Activated T-helper 2 cell treated with anti-CD3 and anti-CD28 coated beads, Interferon-gamma antibody, Interleukin-2, Interleukin-4, amounts not matched to agents 10 μg/mL and 5 μg/mL and 100 μg/mL, durations not matched to agents 14 hours and 24 hours and 36 hours (primary cell): ENCODE measurements at places on chromosomes 2 and 18.

GRCh38 chr2:118865106-118865505 lies 17.7 kb upstream of the EN1 start:
- DNase-seq, result no peak

- DNase-seq, result no peak
These were observed 33.0 kb upstream of the PHLPP1 start for GRCh38 chr18:62682371-62682770.

DNA sequence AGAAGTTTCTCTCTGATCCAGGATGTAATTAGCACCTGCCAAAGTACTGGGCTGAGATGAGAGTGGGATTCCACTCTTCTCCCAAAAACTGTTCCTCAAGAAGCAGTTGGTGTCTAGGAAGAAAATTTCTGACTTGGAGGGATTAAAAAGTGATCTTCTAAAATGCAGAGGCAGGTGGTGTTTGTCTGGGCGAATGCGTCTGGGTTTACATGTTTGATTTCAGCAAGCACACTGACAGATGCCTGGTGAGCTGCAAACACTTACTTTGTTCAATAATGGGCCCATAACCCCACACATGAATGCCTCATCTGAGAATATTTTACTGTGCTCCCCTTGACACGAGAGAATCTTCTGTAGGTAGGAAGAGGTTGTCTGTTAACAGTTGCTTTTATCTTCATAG lies 24.3 kb upstream of the KCNF1 start:
- no peak for DNase-seq

DNA sequence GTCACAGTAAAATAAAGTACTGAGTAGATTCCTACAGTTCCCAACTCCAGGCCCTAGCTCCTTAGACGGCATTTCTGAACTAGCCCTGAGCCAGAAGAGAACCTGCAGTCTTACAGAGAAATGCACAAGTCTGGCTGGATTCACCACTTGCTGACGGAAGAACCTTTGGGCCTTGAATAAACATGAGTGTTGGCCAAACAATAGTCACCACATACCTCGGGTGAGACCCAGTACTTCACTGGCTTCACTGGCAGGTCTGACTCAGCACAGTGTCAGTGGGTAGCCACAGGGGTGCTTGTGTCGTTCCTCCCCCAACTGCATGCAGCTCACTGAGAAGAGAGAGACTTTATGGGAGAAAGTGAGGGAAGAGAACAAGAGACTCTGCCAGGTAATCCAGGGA lies 88.9 kb downstream of the TMEM185B start:
- DNase-seq, result no peak

GRCh38 chr18:47772374-47773248 lies 157.8 kb downstream of the SMAD2 start:
- DNase-seq, result peak; percentile 37

GRCh38 chr2:152015552-152015951 lies 83.3 kb downstream of the CACNB4 start:
- no peak for DNase-seq

GRCh38 chr2:169285531-169286235 lies 76.7 kb downstream of the LRP2 start:
- no peak for DNase-seq

GRCh38 chr18:845152-845819 lies 33.2 kb upstream of the YES1 start:
- no peak for DNase-seq

GRCh38 chr2:34178482-34178881 lies 579.4 kb upstream of the FAM98A start:
- no peak for DNase-seq

DNA sequence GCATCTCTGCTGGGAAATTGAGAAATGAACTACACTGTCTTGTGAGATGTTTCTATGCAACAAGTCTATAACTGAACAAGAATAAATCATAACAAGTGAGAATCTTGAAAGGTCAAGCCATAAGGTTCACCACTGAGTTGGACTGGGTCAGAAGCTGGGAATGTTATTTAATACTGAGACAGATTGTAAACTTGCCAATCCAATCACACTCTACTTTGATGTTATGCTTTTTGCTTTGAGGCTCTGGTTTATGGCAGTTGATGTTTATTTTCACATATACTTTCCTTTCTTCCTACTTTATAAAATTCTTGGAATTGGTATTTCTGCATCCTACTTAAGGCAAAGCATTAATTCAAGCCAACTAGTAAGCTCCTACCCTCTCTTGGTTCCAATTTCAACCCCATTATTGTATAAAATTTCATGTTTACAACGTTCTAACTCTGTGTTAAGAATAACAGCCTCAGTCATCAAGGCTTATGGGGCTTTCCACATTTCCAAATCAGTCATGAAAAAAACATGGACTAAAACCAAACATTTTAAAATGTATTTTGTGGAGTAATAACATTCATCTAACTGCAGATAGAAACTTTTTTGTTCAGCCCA lies 533.4 kb downstream of the NYAP2 start:
- no peak for DNase-seq

GRCh38 chr18:79789901-79790890 lies 7.5 kb upstream of the KCNG2 start:
- no peak for DNase-seq

GRCh38 chr2:46196871-46197462 lies 100.2 kb upstream of the EPAS1 start:
- DNase-seq, result no peak

GRCh38 chr18:56285387-56286065 lies 352.9 kb downstream of the TXNL1 start:
- no peak for DNase-seq

GRCh38 chr2:173210270-173211196 lies 134.9 kb downstream of the MAP3K20 start:
- DNase-seq, result peak; percentile 32

GRCh38 chr2:11533278-11534070 lies at the start of gene GREB1:
Gene GREB1, plus strand, starts transcription at chr2:11534045. Its CDS starts 22,570 bp downstream, at chr2:11556615.
- no peak for DNase-seq

GRCh38 chr2:39874236-39874635 lies 95.2 kb upstream of the THUMPD2 start:
- no peak for DNase-seq

DNA sequence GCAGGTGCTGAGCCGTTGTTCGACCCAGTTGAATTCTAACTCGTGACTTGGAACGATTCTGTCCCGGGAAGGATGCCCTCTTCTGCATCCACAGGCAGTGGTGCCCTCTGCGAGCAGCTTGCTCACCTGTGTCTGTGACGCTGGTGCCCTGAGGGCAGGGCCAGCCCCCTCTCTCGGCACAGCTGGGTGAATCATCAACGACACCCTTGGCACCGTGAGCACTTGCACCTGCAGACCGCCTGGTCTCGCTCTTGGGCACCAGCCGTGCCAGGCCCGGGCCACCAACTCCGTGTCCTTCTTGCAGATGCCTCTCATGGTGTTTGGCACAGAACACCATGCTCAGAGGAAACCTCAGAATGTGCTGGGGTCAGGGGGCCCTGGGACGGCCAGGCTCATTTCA lies 75.0 kb downstream of the SLC66A2 start:
- DNase-seq, result no peak

- DNase-seq, result no peak
These were observed 879.9 kb upstream of the CDH2 start for GRCh38 chr18:29056800-29057199.

- no peak for DNase-seq
These were observed 5.0 kb upstream of the CHST10 start for GRCh38 chr2:100422320-100423055.

GRCh38 chr2:173373290-173373689 lies 18.6 kb downstream of the CDCA7 start:
- DNase-seq, result no peak

DNA sequence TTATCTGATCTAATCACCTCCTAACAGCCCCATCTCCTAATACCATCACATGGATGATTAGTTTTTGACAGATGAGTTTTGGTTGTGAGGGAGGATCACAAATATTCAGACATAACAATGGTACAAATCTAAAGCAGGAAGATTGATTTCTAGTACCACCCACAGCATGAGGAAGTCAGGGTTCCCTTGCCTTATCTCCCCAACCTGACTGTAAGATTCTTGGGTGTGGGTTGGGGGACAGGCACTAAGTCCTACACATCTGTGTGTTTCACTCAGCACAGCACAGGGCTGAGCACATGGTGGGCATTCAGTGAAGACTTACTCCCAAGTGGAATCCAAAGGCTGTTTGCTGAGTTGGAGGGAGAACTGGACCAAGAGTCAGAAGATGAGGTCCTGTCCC lies 93.8 kb upstream of the CXCR4 start:
- no peak for DNase-seq

- no peak for DNase-seq
These were observed 262.0 kb upstream of the PIK3C3 start for GRCh38 chr18:41693008-41693407.

DNA sequence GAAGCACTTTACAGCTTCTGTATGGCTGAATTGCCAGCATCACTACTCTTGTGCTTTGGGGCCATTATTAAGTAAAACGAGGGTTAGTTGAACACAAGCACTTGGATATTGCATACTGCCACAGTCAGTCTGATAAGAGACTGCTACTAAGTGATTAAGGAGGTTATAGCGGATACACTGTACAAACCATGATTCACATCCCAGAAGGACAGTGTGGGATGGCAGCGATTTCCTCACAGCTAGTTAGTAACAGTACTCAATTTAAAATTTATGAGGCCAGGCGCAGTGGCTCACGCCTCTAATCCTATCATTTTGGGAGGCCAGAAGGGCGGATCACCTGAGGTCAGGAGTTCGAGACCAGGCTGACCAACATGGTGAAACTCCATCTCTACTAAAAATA lies 2.6 kb upstream of the BMPR2 start:
- no peak for DNase-seq

- DNase-seq, result no peak
These were observed 23.9 kb downstream of the TNFAIP6 start for GRCh38 chr2:151381266-151381665.

DNA sequence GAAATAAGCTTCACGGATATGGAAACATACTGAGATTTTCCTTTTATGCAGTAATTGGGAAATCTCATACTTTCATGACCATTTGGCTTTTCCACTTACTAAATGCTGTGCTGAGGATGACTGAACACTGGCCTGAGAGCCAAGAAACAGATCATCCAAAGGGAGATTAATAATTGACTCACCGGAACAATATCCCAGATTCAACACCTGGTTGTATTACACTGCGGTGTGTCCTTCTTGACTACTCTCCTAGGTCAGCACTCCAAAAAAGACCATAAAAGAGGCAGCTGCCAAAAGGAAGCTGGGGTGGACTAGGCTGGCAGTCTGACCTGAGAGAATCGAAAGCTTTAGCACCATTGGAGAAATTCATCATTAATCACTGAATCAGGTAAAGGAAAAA lies 469.1 kb downstream of the CBLN2 start:
- no peak for DNase-seq

DNA sequence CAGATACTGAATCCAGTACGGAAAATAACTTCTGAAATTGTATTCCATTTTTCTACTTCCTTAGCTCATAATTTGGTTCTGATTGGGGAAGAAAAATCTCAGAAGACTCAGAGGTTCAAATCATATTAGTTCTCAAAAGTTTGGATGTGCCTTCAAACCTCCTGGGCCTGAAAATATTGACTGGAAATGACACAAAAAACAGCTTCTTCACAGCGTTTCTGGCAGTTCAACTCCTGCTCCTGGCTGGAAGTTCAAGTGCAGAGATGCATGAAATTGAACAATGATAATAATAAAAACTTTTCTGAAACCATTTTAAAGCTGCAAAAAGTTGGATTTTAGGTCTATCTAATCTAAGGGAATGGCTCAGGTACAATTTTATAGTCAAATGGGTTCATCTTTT lies 1459.9 kb upstream of the CELF4 start:
- no peak for DNase-seq

DNA sequence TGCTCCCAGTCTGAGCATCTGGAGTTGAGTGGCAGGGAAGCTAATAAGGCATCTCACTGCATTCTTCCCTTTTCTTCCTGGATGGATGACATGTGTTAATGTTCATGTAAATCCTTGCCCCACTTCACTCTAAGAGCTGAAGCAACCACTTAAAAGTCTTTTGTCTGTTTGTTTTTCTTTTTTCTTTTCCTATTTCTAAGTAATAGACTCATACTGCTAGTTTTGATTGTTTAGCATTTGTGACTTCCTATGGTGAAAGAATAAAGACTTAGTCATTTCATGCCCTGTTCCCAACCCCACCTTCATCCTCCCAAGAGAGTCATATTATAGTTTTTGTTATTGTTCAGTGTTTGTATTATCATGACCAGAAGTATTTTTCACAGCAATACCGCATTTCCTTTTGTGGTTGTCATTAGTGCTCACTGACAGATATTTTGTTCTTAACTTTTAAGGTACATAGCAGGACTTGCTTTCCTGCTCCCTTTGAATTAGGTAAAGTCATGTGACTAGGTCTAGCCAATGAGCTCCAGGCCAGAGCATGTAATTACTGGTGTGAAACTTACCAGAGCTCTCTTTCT lies 18.1 kb upstream of the SPP2 start:
- DNase-seq, result peak; percentile 28

GRCh38 chr2:160255408-160255807 lies 55.3 kb upstream of the ITGB6 start:
- DNase-seq, result no peak

DNA sequence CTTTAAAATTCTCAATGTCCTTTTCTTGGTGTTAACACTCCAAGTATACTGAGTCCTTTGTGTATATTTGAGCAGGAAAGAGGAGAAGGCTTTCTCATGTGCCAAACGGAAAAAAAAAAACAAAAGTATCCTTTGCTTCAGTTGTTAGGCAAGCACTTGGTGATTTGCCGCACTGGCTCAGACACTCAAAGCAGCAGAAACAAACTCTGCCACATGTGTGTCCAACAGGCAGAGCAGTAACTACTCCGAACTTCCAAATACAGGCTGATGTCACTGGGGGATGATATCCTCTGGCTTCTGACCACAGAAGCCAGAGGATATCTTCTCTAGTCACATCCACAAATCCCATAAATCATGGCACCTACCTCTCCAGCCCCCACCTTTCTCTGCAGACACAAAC lies 108.0 kb upstream of the SALL3 start:
- DNase-seq, result no peak

DNA sequence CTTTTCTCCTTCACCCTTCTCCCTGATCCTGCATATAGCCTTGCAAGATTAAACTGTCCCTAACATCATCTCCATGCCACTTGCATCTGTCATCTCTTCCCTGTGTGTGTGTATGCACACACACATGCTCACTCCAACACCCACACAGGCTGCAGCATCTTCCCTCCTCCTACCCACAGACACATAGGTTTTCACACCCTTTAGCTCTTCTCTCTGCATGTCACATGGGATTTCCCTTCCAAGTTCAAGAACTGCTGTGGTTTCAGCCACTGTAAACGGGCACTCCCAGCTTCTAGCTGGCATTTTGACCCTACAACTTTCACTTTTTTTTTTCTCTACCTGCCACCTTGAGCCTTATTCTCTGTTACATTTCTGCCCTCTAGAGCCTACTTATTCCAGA lies 6.4 kb downstream of the CELF4 start:
- DNase-seq, result no peak

GRCh38 chr18:65811307-65811706 lies 60.5 kb downstream of the CDH7 start:
- DNase-seq, result no peak

DNA sequence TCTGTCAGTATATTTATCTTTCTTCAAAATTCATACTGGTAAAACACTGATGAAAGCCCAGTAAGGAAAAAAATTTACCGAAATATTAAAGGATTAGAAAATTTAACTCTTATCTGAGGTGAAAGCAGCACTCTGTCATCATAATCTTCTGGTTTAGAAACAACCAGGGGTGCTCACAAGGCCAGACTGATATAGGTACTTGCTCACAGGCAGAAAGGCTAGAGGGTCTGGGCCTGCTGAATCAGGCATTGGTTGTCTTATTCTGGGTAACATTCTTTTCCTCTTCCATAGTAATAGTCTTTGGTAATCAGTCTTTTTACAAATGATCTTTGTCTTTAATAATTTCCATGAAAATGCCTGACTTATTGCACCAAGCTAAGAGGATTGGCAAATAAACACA lies 221.4 kb upstream of the TFPI start:
- DNase-seq, result no peak
